ENCODE measurements at places on chromosomes 7 and 10.

DNA sequence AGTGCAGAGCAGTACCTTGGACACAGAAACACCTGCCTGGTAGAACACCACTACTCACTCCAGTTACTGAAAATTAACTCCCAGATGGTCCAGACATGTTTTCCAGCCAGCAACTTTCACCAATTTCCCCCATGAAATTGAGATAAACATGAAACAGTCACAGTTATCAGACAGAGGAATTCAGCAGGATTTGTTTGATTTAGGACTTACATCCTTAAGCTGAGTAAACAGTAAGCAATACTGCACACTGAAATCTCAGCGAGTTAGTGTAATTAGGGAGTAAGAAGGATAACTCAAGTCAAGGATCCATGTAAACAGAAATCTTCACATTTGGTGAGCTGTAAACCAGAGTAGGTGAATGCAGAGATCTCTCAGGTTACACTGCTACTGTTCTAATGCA, 353.5 kb downstream of the ELMO1 start:
- no peak for DNase-seq

DNA sequence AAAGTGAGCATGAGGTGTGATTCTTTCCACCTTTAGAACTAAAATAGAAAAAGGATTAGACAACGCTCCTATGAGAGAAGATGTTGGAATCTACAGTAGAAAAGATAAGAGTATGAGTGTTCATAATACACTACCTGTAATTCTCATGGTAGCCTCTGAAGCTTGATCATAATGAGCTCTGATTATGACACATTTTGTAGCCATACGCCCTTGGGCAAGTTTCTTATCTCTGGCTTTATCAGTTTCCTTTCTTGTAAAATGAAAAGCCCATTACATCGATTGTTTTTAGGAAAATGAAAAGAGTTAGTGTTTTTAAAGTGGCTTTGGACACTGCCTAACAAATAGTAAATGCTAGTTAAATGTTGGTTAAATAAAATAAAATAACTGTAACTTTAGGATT, 22.4 kb upstream of the PRSS58 start:
- DNase-seq: no peak

DNA sequence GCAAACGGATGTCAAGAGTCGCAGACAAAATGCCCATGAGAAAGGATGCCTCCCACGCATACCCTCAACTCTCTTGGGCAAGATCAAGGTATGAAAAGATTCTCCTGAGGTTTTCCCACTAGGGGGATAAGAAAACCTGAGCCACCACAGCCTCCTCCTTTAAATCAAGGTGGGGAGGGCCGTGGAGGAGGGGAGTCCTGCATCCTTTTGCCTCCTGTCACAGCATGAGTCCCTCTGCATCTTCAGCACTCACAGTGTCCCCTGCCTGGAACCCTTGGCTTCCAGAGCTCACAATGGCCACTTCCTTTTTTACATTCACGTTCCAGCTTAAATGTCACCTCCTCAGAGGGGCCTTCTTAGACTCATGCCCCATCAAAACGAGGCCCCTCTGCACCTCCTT, 207.6 kb downstream of the GLI3 start:
- DNase-seq: no peak

GRCh38 chr10:21943633-21944265, 59.8 kb downstream of the DNAJC1 start:
- DNase-seq: no peak

- no peak for DNase-seq
Measured at GRCh38 chr7:158771213-158771834, 58.0 kb downstream of the ESYT2 start.

DNA sequence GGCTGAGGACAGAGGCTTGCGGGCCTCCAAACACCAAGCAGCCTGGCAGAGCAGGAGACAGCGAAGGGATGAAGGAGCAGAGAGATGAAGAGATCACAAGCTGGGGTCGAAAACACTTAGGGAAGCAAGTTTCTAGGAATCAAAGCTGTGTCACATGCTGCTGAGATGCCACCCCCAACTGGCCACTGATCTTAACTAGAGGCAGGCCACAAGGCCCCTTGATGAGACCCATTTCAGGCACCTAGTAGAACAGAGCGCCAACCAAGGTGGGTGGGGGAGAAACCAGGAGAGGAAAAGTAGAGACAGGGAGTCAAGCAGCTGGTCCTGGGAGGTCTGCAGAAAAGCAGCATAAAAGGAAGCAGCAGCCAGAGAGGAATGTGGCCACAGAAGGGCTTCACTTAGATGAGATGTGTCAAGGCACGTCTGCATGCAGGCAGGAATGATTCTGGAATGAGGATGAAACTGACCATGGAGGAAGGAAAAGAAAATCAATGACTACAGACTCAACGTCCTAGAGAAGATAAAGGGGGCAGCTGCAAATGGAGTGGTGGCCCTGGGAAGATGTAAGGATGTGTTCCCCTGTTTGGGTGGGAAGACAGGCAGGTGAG, 85.0 kb upstream of the DDC start:
- DNase-seq: no peak

GRCh38 chr7:3067606-3068380, 24.1 kb upstream of the CARD11 start:
- no peak for DNase-seq

DNA sequence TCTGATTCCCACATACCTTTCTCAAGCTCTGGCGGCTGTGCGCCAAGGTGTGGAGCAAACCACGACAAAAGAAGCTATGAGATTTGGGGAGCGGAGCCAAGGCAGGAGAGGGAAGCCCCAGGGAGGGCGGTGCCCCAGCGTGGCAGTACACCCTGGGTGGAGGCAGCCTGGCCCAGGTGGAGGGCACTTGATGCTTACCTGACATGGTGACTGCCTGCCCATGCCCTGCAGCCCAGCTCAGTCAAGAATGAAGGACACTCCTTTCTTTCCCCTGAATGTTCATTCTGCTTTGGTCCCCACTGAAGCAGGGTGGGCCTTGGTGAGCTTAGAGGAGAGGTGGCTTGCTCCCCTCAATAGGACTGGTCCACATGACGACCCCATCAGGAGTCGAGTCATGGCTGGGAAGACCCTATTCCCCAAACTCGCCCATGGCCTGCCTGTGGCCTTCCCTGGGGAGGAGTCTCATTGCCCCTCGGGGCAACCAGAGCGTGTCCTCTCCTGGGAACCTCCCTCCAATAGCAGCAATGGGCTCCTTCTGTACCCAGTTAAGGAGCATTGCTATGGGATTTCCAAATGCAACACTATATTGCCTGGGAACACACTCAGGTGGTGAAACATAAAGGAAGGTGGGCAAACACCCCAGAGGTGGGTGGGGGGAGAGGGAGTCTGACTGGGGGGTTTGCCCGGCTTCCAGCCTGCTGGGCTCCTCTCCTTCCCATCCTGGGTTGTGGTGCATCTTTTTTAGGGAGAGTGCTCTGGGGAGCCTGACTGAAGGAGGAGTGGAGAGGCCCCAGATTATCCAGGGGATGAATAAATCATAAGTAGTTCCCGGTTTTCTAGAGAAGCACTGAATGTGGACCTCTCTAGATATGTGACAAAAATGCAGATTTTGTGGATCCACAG, 22.7 kb downstream of the RAMP3 start:
- DNase-seq: no peak

GRCh38 chr7:105487579-105488571, 34.2 kb downstream of the PUS7 start:
- DNase-seq: peak; percentile 33

DNA sequence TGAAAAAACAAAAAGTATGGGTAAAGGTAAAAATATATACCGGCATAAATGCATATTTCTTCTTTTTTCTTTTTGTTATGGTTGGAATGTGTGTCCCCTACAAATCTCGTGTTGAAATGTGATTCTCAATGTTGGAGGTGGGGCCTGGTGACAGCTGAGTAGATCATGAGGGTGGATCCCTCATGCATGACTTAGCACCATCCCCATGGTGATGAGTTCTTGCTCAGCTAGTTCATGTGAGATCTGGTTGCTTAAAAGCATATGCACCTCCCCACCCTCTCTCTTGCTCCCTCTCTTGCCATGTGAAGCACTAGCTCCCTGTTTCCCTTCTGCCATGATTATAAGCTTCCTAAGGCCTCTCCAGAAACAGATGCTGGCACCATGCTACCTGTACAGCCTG, 93.3 kb downstream of the HYCC1 start:
- no peak for DNase-seq

DNA sequence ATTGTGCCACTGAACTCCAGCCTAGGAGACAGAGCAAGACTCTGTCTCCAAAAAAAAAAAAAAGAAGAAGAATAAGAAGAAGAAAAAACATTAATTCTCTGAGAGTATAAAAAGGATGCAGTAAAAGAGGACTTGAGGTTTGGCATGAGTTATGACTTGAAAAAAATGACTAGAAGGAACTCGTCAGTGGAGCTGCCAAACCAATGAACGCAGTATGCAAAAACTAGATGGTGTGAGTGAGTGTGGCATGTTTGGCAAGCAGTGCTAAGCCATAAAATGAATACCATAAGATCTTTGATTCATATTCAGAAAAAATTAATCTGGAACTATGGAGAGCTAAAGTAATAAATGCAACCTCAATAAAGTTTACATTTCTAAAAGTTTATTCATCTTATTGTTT, 68.6 kb upstream of the MEOX2 start:
- no peak for DNase-seq

DNA sequence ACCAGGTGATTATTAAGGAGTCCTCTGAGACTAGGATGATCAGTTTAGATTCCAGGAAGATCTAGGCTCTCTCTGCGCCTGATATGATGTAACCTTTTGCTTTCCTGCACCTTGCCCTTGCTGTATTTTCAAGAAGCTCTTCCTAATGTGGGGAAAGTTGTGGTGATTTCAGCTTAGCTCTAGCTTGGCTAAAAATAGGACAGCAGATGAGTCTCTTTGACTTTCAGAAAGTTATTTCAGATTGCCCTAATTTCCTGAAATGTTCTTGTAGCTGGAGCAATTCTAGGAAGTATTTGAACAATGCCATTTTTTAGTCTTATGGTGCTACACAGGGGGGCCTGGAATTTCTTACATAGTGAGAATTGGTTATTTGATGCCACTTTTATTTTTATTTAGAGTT, 3.8 kb downstream of the LCOR start:
- no peak for DNase-seq

- DNase-seq: no peak
Measured at GRCh38 chr7:106281585-106282318, 3.0 kb downstream of the NAMPT start.

DNA sequence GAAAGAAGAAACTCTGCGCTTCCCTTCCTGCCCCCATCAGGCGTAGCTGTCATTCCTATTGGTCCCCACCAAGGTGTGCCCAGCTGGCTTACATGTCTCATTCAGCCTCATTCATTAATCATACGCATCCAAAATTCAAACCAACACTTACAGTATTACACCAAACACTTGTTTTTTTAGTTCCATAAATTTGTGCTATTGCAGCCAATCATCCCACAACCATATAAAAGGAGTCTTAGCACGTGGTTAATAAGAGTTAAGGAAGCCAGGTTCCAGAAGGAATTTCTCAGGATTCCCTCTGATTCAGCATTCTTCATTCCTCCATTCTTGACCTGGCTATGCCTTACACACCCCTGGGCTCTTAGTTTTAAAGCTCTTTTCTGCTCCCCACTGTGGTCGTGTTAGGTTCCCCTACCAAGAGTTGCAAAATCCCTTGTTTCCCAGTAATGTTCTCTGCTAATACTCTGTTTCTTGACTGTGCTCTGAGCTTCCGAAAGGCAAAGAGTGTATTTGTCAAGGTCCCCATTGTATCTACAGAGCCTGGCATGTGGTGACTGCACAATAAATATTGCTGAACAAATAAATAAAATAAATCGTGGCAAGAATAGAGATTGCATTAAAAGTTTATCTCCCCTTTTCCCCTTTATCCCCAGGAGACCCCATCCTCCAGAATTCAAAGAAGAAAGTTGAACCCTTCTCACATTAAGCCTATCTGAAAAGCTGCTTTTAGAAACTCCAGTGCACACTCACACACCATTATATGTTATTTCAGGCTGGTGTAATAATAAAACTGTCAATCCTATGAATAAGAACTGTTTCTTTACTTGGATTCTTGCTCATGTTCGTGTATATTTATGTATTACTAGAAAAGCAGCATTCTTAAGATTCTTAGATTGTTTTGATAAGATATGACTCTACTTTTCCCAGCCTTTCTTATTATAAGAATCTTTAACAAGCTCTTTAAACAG, 514.4 kb downstream of the INHBA start:
- DNase-seq: no peak

- DNase-seq: no peak
Measured at GRCh38 chr7:16710651-16711050, 42.9 kb upstream of the TSPAN13 start.

DNA sequence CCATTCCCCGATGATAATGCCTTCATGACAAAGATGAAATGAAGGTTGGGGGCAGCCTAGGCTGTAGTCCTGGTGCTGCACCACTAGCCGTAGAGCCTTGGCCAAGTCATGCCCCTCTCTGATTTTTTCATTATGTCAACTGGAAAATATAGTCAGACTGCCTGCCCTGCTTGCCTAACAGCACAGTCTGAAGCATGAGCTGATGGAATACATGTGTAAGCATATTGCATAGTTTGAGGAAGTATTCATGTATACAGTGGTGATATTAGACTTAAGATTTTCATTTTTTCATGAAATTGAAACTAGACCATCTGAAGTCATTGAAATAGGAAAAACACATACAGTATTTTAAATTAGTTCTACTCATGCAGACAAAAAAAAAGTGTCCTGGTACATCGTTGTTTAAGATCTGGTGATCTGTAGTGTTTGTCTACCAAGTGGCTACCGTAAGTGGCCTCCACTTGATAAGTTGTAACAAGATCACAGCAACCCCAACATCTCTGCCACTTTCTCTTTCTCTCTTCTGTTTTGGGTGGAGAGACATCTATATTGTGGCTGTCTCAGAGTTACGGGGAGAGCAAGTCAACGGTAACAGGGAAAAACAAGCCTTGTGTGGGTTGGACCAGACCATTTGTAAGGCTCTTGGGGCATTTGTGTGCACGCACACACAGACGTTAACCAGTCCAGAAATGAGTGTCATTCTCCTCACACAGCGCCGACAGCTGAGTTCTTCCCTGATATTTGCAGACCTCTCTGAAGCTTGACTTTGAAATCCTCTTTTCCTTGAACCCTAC, 716.6 kb upstream of the GALNT17 start:
- peak; percentile 53 for DNase-seq

- DNase-seq: no peak
Measured at GRCh38 chr7:96233084-96233483, 88.8 kb downstream of the SLC25A13 start.

- DNase-seq: peak; percentile 89
Measured at GRCh38 chr10:75230600-75231038, 5.1 kb downstream of the COMTD1 start.

GRCh38 chr7:75985009-75985517, 9.3 kb downstream of the TMEM120A start:
- no peak for DNase-seq

- no peak for DNase-seq
Measured at GRCh38 chr7:131530137-131530536, 26.3 kb downstream of the PODXL start.

GRCh38 chr7:44712012-44712411, 36.6 kb upstream of the ZMIZ2 start:
- DNase-seq: no peak

GRCh38 chr10:116909307-116909706, 60.0 kb downstream of the ENO4 start:
- DNase-seq: no peak

- DNase-seq: no peak
Measured at GRCh38 chr10:18719811-18720210, 60.6 kb downstream of the ARL5B start.

Data from OCI-LY7 (cell line).